ENCODE measurements at places on chromosomes 13 and 19.

GRCh38 chr19:16847430-16847829 is 18.2 kb downstream of the SIN3B start:
- no peak for DNase-seq

DNA sequence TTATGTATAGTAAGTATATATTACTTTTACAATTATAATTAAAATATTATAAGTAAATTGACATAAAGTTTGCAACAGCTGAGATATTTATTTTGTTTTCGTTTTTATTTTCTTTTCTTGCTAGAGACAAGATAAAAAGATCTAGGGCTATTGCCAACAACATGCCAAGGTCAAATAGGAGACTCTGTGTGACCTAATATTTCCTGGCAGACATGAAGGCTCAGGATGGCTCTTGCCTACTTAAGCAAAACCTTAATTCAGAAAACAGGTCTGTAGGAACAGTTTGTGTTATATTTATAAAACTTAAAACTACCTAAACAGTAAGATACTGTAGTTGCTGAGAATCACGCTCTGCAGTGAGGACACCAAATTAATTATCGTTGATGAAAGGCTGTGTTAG is 145.2 kb downstream of the RFC3 start:
- DNase-seq: no peak

GRCh38 chr13:32316501-32316900 is 1.2 kb downstream of the BRCA2 start:
- no peak for DNase-seq

DNA sequence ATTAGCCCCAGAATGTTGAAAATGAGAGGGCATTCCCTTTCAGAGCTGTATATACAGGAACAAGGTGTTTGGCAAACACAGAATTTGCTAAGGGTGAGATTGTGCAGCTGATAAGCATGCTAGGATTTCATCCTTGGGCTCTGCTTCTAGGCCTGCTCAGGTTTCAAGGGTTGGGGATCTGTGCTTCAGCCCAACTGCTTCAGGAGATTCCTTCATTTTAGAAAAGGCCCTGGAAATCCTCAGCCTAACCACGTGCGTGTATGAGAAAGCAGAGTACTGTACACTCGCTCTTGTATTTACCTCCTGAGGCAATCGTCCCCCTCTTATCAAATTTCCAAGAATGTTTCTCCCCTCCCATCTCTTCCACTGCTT is 291.6 kb upstream of the ARGLU1 start:
- DNase-seq: no peak

GRCh38 chr19:20078581-20079031 is 806 bp downstream of the ZNF90 start:
- DNase-seq: peak; percentile 2

DNA sequence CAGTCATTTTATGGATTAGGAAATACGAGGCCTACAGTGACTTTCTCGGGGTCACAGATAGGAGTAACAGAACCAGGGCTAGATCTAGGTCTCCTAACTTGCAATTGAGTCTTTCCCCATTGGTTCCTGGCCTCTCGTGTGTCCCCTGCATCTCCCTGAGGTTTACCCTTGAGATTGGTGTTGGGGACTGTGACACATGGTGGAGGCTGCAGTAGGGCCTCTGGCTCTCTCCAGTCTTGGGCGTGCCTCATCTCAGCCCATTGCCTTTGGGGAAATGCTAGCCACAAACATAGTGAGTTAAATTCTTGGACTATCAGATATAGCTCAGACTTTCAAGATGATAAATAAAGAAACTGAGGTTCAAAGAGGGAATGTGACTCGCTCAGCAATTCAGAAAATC is 212.1 kb downstream of the KCNRG start:
- DNase-seq: peak; percentile 21

GRCh38 chr19:2615782-2616181 is 86.7 kb downstream of the GNG7 start:
- no peak for DNase-seq

- DNase-seq: no peak
These were observed 109.3 kb downstream of the RXFP2 start for GRCh38 chr13:31848621-31849020.

DNA sequence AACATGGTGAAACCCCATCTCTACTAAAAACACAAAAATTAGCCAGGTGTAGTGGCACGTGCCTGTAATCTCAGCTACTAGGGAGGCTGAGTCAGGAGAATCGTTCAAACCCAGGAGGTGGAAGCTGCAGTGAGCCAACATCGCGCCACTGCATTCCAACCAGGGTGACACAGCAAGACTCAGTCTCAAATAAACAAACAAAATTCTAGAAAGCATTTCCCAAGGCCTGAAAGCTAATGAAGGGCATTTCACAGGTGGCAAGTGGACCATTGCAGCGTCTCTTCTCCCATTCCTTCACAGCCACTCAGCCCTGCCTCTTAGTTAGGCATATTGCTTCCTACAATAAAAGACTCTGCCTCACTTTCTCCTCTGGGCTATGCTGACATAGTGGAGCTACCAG is 13.5 kb upstream of the RXFP2 start:
- no peak for DNase-seq

DNA sequence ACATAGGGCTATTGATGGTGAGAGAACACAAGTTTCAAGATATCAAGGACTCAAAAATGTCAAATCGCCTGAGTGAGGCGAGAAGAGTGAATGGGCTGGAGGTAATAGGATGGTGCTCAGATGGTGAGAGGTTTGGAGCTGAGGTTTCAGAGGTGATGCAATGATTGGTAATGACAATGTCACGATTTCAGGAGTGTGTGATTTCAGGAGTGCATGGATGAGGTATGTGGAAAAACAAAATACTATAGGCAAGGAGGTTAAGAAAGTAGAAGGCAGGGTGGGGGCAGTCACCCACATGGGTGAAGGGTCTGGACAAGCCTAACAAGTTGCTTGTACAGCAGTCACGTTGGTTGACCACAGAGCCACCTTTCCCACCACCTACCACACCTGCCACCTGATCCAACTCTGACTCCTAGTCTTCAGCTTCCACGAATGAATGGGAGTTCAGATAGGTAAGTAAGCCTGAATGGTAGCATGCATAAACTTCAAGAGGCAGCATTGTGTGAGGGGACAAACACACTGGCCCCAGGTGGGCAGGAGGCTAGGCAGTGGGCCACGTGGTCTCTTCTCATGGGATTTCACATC is 71.5 kb downstream of the RUBCNL start:
- DNase-seq: no peak

Measured in activated naive CD4-positive, alpha-beta T cell treated with Interleukin-2 at 50 U/mL for 16 hours (primary cell).